ENCODE measurements at places on chromosomes 7 and 10. TPM values are rescaled to one million over a fixed set of nuclear protein-coding genes. Genes with fewer than 3 reads are reported as not detected.

The FZD8 gene
- 3.5 TPM for total RNA-seq

The RAB19 gene
- total RNA-seq, result not detected

The TAC1 gene
- not detected for total RNA-seq

The SUN3 gene
- total RNA-seq, result not detected

The NEBL gene
- 0.17 TPM for total RNA-seq
